ENCODE measurements at places on chromosomes 1 and 21. TPM values are rescaled to one million over a fixed set of nuclear protein-coding genes. Genes with fewer than 3 reads are reported as not detected.

Gene HES4
- 0.49 TPM for total RNA-seq

Gene SYT14
- 3.3 TPM for total RNA-seq

Gene KIRREL1
- 202 TPM for total RNA-seq

Gene LRRC38
- under 0.01 TPM for total RNA-seq

Gene GRIK3
- total RNA-seq, result not detected

Gene MYOG
- total RNA-seq, result not detected

Gene UBXN10
- total RNA-seq, result under 0.01 TPM

Gene PADI4
- not detected for total RNA-seq

Gene KANK4
- 0.49 TPM for total RNA-seq

Gene ST6GALNAC3
- total RNA-seq, result 1.9 TPM

Gene CHAF1B
- 2.3 TPM for total RNA-seq

Gene ACKR1
- total RNA-seq, result not detected

Gene RHBDL2
- total RNA-seq, result 0.85 TPM

Measured in hair follicle dermal papilla cell (primary cell).